ENCODE measurements at places on chromosomes 12 and 14.

GRCh38 chr12:100199347-100200149, 1.1 kb upstream of the ACTR6 start:
- no peak for DNase-seq

DNA sequence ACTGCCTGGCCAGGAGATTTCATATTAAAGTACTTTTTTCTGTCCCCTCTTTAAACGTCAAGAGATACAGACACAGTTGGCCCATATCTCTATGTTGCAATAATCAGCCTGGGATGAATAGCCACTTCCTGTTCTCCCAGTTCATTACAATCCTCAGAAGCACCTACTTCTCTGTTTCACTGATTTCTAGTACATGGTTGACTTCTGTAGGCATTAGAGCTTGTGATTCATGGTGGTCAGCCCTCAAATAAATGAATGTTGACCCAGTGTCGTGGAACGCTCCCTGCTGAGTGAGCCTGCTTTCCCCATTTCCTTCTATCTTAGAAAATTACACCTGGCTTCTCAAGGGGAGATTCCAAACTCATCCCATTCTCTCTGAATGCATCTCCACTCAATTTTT, 416.7 kb downstream of the PDZRN4 start:
- no peak for DNase-seq

DNA sequence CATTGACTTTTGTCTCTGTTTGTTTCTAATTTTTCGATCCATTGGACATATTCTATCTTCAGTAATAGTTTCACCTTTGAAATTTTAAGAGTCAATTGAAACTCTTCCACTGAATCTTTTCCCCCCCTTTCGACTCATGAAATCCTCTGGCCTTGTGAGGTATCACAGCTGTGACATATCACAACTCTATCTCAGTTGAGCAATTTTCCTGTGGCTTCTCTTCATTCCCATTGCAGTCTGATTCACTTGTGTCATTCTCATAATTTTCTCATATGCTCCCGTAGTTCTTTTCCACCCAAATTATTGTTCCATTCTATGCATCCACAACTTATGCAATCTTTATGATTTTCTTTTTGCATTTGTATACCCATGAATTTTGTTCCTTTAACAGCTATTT, 261.6 kb downstream of the DACT1 start:
- DNase-seq, result no peak

- peak; percentile 83 for DNase-seq
These were observed 29.7 kb downstream of the CLEC1A start for GRCh38 chr12:10069099-10069498.

DNA sequence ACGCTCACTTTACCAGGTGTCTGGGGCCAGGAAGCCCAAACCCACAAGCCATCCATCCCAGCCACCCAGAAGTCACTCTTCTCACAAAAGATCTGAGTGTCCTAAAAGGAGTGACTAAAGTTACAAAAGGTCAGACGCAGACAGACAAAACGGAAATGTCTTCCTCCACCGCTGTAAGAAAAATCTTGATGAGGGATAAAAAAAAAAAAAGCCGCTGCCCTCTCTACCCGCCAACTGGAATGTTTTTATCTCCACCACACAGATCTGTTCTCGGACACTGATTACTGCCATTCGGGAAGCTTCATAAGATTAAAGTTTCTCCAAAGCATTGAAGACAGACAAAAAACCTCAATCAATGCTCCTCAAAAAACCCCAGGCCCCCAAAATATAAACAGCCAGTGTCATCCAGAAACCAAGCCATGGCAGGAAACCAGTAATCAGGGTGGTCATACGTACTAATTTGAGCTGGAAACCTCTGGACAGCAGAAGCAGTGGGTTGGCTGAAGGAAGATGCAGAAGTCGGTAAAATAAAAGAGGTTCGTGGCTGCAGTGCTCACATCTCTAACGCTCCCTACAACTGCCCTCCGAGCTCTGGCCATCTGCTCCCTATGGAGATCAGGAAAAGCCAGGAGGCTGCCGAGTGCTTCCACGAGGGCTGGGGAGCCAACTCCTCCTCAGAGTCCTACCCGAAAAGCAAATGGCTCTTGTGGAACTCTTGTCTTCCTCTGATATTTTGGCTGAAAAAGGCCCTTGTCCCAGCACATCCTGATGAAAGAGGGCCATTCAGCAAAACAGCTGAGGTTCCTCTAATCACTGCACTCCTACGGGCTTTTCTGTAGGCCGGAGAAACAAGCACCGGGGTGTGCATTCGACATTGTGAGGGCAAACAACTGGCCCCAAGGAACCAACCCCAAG, 30.3 kb downstream of the SSH1 start:
- no peak for DNase-seq

GRCh38 chr12:3832738-3833137, 40.5 kb downstream of the PARP11 start:
- DNase-seq, result peak; percentile 8

DNA sequence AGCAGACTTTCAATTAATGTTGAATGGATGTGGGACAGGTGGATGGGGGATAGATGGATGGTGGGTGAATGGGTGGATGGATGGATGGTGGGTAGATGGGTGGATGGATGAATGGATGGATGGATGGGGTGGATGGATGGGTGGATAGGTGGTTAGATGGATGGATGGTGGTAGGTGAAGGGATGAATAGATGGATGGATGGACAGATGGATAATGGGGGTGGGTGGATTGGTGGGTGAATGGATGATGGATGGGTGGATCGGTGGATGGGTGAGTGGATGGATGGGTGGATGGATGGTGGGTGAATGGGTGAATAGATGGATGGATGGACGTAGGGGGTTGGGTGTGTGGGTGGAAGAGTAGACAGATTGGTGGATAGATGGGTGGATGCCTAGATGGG, 14.0 kb upstream of the INF2 start:
- no peak for DNase-seq

GRCh38 chr12:21301-22189, 45.0 kb upstream of the IQSEC3 start:
- DNase-seq, result no peak

DNA sequence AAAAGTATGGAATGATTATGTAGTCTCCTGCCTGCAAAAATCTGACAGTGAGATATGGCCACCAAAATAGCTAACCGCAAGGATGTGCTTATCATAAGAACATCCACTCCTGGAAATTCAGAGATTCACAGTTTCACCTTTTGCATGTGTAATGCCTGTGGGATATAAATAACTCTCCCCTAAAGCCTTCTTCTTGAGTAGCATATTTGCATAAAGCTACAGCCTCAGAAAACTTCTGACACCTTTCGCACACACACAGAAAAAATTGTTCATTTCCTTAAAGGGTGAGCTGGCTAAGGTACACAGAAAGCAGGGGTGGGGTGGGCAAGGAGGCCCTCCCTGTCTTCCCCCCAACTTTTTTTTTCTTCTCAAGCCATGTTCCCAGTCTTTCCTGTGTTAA, 3.1 kb upstream of the IGF1 start:
- no peak for DNase-seq

DNA sequence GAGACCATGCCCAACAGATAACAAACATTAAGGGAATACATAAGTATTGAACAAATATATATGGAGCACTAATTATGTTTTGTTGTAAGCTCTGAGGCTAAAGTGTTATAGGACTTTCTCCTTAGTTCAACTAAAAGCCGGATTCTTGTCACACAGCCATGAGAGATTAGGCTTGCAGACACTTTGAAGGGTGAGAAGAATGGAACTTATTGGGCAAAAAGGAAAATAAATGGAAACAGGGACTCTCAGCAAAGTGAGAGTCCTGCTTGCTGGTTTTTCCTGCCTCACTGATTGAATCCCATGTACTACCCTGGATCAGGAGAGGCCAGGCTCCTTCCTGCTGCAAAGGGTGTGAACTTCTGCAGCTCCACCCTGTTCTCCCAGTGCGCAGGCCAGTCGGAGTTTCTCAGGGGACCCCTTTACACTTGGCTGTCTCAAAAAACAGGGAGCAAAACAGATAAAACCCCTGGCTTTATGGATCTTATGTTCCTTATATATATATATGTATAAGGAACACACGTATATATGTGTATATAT, 77.1 kb upstream of the FUT8 start:
- DNase-seq, result no peak

- no peak for DNase-seq
These were observed 5.7 kb upstream of the CLEC14A start for GRCh38 chr14:38261620-38262019.

Data from SK-N-MC (cell line).